ENCODE measurements at places on chromosomes 6 and 20.

DNA sequence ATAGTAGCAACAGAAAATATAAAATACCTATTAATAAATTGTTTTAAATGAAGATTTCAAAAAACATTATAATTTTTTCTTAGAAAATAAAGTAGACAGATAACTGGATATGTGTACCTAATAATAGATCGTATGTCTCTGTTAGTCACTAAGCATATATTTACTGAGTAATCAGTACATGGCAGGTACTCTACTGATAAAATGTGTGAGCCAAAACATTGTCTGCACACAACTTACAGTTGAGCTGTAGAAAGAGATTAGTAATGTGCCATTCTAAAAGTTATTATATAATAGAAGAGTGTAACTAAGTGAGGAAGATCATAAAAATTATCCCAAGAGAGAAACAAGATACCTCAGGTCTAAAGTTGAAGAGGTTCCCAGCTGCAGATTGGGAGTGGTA lies 929.9 kb upstream of the EPHA7 start:
- H3K27ac ChIP-seq, result no peak overlapping the region
- no peak for DNase-seq

GRCh38 chr6:87784051-87784450 lies 82.0 kb upstream of the AKIRIN2 start:
- H3K27me3 ChIP-seq, result no peaks in the 10 kb centered on the region
- H3K27ac ChIP-seq, result no peak overlapping the region
- peaks cover under 1% of the 10 kb centered on the region for H3K4me1 ChIP-seq
- DNase-seq, result no peak

DNA sequence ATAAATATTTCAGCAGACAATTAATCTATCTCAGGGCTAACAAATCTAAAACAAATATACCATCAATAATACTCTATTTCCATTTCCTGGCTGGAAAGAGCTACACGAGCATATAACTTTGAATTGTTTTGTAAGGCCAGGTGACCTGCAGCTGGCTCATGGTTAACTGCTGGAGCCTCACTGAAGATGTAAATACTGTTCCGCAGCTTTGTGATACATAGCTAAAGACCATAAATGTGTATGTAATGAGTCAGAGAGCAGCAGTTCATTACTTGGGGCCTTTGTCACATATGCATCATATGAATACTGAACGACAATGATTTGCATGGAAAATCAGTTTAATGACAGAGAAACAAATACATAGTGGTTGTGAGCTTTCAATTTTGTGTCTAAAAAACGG lies 109.4 kb upstream of the CCN2 start:
- peak; percentile 90 for DNase-seq
- H3K27me3 ChIP-seq, result no peaks in the 10 kb centered on the region
- no peak overlapping the region for H3K4me3 ChIP-seq

DNA sequence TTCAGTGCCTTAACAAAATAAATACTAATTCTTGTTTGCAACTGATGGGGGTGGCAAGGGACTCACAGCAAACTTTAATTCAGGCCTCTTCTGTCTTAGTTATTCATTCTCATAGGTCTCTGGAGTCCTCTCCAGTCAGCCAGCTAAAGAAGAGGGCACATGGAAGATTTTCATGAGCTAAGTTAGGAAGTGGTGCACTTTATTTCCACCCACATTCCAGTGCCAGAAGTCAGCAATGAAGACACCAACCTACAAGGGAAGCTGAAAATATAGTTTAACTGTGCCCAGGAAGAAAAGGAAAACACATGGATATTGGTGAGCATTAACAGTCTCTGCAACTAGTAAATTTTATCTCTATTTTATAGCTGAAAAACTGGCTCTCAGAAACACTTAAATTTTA lies 16.7 kb upstream of the IRAK1BP1 start:
- H3K27me3 ChIP-seq, result no peaks in the 10 kb centered on the region
- DNase-seq, result no peak
- no peaks in the 10 kb centered on the region for H3K36me3 ChIP-seq
- H3K27ac ChIP-seq, result no peak overlapping the region
- no peak overlapping the region for H3K4me3 ChIP-seq
- H3K4me1 ChIP-seq, result no peaks in the 10 kb centered on the region

- peak; percentile 85 for DNase-seq
- no peaks in the 10 kb centered on the region for H3K27me3 ChIP-seq
- H3K27ac ChIP-seq, result peak overlapping the region; percentile 17
- H3K4me3 ChIP-seq, result no peak overlapping the region
Observed at GRCh38 chr6:1485678-1486077, 96.3 kb downstream of the FOXF2 start.

GRCh38 chr6:37532122-37532521 lies 32.4 kb upstream of the CCDC167 start:
- no peaks in the 10 kb centered on the region for H3K36me3 ChIP-seq
- H3K27me3 ChIP-seq, result peaks cover 8% of the 10 kb centered on the region
- no peak overlapping the region for H3K4me3 ChIP-seq
- peaks cover 27% of the 10 kb centered on the region for H3K4me1 ChIP-seq

DNA sequence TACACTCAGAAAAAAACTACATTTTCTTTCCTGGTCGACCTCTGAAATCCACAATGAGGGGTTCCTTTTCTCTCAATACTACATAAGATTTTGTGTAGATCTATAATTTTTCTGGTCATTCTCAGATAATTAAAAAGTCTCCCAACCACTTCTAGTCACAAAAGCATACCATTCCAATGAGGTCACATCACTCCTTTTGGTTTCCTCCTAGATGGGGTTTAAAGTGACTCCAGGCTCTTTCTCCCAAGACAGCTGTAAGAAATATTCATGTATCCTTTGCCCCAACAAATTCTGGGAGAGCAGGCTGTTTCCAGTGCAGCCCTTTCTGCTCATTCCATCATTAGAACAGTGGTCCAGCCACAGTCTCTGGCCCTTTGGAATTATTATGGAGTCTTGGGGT lies 43.1 kb upstream of the BEND6 start:
- no peaks in the 10 kb centered on the region for H3K36me3 ChIP-seq
- H3K4me3 ChIP-seq, result no peak overlapping the region
- peaks cover 24% of the 10 kb centered on the region for H3K4me1 ChIP-seq
- peak overlapping the region; percentile 76 for H3K27ac ChIP-seq
- no peaks in the 10 kb centered on the region for H3K27me3 ChIP-seq

- H3K27me3 ChIP-seq, result no peaks in the 10 kb centered on the region
- DNase-seq, result no peak
- H3K36me3 ChIP-seq, result no peaks in the 10 kb centered on the region
- H3K4me1 ChIP-seq, result no peaks in the 10 kb centered on the region
- H3K4me3 ChIP-seq, result no peak overlapping the region
Observed at GRCh38 chr6:141688916-141689315, 443.8 kb upstream of the GJE1 start.

DNA sequence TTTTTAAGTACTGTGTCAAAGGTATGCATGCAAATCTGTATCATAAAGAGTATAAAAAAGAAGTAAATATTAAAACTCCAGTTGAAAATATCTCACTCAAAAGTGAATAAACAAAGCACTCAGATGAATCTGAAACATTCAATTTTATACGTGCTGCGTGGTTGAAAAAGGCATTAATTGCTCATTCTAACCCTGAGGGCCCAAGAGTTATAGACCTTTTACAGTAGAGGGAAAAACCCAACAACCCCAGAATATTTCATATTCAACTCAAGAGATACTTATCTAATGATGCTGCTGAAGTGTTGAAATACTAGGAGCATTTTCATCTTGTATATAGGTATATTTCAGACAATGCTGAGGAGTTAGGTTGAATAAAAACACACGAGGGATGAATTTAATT lies 862.8 kb upstream of the CITED2 start:
- no peak for DNase-seq
- no peak overlapping the region for H3K27ac ChIP-seq
- no peak overlapping the region for H3K4me3 ChIP-seq
- H3K36me3 ChIP-seq, result no peaks in the 10 kb centered on the region
- no peaks in the 10 kb centered on the region for H3K27me3 ChIP-seq

DNA sequence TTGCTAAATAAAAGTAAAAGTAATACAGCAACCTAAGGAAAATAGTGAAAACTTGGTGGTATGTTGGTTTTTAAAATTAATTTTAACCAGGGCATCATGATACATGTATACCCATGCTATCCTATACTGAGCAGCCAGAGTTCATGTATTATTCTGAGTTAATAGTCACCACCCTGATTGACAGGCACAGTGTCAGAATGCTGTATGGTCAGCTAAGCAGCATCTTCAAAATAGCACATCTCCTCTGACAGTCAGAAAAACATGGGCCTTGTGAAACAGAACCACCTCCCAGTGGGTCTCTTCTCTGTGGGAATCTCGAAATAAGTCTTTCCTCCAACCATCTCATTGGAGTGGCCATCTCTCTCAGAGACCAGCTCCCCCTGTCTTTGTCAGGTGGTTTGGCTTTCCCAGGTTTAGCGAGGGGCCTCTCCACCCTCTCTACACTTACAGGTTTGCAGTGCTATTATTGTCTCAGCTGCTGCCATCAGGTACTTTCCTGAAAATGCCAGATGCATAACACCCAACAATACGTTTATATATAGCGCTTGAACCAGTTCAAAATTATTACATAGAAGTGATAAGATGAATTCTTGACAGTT lies 47.1 kb upstream of the RNF8 start:
- H3K36me3 ChIP-seq, result peaks cover 15% of the 10 kb centered on the region
- H3K4me3 ChIP-seq, result no peak overlapping the region
- no peak for DNase-seq

GRCh38 chr6:113805811-113806495 lies 51.2 kb upstream of the MARCKS start:
- no peaks in the 10 kb centered on the region for H3K27me3 ChIP-seq
- H3K4me3 ChIP-seq, result no peak overlapping the region
- no peaks in the 10 kb centered on the region for H3K36me3 ChIP-seq
- DNase-seq, result no peak

DNA sequence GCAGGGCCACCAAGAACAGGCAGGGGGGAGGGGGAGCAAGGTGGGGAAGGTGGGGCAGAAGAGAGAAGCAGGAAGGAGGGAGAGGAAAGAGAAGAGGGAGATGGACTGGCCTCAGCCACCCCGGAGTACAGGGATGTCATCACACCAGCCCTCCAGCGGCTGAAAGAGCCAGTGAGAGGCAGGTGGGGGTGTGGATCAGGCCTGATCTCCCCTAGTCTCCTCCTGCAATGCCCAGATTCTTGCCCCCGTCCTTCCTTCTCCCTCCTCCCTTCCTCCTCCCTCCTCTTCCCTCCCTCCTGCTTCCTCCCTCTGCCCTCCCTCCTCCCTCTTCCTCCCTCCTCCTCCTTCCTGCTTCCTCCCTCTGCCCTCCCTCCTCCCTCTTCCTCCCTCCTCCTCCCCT lies 61.5 kb downstream of the YTHDF1 start:
- no peak for DNase-seq
- H3K4me1 ChIP-seq, result no peaks in the 10 kb centered on the region
- no peak overlapping the region for H3K27ac ChIP-seq
- H3K4me3 ChIP-seq, result no peak overlapping the region

DNA sequence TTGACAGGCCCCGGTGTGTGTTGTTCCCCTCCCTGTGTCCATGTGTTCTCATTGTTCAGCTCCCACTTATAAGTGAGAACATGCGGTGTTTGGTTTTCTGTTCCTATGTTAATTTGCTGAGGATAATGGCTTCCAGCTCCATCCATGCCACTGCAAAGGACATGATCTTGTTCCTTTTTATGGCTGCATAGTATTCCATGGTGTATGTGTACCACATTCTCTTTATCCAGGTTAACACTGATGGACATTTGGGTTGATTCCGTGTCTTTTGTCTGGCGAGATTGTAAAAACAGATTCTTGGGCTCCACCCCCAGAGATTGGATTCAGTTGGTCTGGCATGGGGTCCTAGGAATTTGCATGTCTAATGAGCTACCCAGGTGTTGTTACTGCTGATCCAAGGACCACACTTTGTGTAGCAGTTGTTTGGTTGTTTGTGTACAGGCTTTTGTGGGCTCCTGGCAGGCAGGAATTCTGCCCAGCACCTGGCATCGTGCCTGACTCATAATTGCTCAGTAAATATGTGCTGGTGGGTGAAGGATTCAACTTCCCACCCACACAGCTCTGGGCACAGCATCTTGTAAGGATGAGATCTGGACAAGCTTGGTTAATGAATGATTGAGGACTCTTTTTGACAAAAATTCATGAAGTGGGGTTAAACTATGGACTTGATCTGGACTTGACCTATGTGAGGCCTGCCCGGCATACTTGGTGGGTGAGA lies 5.2 kb downstream of the TOX2 start:
- H3K27ac ChIP-seq, result no peak overlapping the region
- H3K27me3 ChIP-seq, result peaks cover 10% of the 10 kb centered on the region
- no peaks in the 10 kb centered on the region for H3K36me3 ChIP-seq
- peaks cover 23% of the 10 kb centered on the region for H3K4me1 ChIP-seq
- H3K4me3 ChIP-seq, result no peak overlapping the region

DNA sequence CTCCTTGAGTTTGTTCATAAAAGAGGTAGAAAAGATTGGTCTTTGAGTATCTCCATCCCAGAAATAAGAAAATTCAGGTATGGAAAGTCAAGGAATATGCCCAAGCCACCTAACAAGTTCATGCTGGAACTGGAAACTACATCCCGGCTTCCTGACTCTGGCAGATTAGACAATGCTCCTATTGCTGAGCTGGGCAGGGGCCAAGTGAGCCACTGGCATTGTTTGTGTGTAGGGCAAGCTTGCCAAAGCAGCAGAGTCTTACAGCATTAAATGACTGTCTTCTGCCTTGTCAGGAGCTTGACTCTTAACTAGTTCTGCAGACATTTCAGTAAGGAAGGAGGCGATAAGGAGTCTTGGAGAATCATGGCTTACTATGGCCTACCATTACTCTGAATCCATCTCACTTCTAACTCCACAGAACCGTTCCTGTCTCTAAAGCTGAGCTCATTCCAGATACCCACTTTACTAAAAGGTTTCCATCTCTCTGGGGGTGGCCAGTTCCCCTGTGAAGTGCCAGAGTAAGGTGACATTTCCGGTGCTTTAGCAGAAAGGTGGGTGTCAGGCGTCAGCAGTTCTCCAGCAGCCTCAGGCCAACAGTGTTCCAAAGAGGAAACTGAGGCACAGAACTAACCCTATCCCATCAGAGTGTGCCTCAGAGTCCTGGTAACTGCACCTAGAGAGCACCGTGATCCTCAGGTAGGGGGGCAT lies 30.1 kb downstream of the PRDM1 start:
- no peak overlapping the region for H3K4me3 ChIP-seq
- H3K27ac ChIP-seq, result no peak overlapping the region
- DNase-seq, result no peak
- H3K4me1 ChIP-seq, result peaks cover 12% of the 10 kb centered on the region
- H3K36me3 ChIP-seq, result no peaks in the 10 kb centered on the region

DNA sequence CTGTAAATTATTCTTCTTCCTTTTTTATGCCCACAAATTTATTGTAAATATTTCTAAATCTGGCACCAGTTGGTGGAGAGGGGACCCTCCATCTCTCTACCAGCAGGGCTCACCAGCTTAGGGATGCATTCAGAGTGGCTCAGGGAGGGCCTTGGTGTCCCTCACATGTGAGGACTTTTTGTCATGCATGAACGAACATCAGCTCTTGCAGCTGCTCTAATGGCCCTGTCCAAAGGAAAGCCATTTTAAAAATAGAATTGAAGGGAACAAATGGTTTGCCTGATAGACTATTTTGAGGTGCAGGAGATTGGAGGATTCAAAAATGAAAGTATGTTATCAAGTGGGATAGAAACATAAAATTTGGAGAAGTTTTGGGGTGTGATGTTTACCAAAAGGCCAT lies 37.5 kb upstream of the KLHL31 start:
- no peak overlapping the region for H3K4me3 ChIP-seq
- no peaks in the 10 kb centered on the region for H3K27me3 ChIP-seq
- H3K36me3 ChIP-seq, result no peaks in the 10 kb centered on the region
- no peaks in the 10 kb centered on the region for H3K4me1 ChIP-seq
- no peak overlapping the region for H3K27ac ChIP-seq

- H3K4me1 ChIP-seq, result peaks cover 29% of the 10 kb centered on the region
- no peaks in the 10 kb centered on the region for H3K27me3 ChIP-seq
- H3K36me3 ChIP-seq, result peaks cover 4% of the 10 kb centered on the region
- H3K4me3 ChIP-seq, result no peak overlapping the region
Observed at GRCh38 chr6:31558631-31559500, 11.5 kb downstream of the NFKBIL1 start.
